ENCODE measurements at places on chromosomes 4 and X.

GRCh38 chr4:33080275-33080674 is 2360.1 kb downstream of the PCDH7 start:
- H3K4me3 ChIP-seq, result no peak overlapping the region
- no peak overlapping the region for H3K27ac ChIP-seq
- no peaks in the 10 kb centered on the region for H3K27me3 ChIP-seq
- no peaks in the 10 kb centered on the region for H3K4me1 ChIP-seq
- no peak for DNase-seq
- no peaks in the 10 kb centered on the region for H3K36me3 ChIP-seq

DNA sequence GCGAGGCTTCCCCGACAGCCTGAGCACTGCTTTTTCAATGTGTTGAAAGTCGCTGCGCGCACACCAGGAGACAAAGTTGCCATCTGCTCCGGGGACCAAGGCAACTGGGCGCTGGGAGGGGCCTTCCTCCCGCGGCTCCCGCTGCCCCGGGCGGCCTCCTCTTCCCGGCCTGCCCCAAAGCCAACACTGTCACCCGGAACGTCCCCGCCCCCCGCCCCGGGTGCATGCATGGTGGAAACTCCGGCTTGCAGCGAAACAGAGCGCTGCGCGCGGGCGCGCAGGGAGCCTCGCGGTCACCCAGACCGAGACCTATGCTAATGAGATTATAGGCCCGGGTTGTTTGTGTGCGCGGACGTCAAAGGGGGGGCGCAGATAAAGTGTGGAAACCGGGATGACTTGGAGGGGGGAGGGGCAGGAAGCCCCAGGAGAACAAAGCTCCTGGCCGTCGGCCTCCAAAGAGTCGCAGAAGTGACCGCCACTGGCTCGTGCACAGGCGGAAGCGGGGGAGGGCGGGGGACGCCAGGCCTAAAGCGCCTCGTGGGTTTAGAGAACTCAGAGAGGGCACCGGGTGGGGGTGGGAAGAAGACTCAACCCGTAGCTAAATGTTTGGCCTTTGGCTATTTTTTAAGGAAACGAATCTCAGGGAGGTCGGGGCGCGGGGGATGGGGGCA is 88.8 kb downstream of the BCOR start:
- no peak for DNase-seq
- no peaks in the 10 kb centered on the region for H3K27me3 ChIP-seq
- H3K4me1 ChIP-seq, result peaks cover 10% of the 10 kb centered on the region
- H3K36me3 ChIP-seq, result no peaks in the 10 kb centered on the region
- no peak overlapping the region for H3K4me3 ChIP-seq
- H3K27ac ChIP-seq, result no peak overlapping the region

DNA sequence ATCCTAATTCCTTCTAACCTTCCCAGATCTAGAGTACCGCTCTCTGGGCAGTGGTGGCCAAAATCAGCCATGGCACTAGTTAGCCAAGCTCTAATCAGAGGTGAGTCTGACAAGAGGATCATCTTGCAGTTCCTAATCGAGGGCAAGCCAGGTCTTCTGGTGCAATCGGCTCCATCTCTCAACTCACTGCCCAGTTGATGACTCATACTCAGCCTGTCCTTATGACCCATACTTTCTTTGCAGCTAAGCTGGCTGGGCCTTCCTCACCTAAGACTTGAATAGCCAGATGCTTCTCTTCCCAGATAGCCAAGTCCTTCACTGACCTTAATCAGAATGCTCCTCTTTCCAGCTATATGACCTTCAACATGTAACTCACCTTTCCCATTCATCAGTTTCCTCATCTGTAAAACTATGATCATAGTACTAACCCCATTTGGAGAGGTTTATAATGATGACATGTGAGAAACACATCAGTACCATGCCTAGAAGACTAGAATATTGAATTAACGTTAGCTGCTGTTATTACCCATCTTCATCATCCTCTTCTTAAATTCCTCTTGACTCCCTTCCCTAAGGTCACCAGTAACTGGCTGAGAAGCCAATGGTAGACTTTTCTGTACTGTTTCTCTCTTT is 57.1 kb downstream of the RELL1 start:
- no peaks in the 10 kb centered on the region for H3K4me1 ChIP-seq
- no peak overlapping the region for H3K4me3 ChIP-seq
- no peak overlapping the region for H3K27ac ChIP-seq
- DNase-seq, result no peak
- H3K36me3 ChIP-seq, result peaks cover 14% of the 10 kb centered on the region

GRCh38 chr4:100511896-100512295 is 5.9 kb downstream of the EMCN start:
- H3K36me3 ChIP-seq, result no peaks in the 10 kb centered on the region
- no peaks in the 10 kb centered on the region for H3K4me1 ChIP-seq
- H3K27ac ChIP-seq, result no peak overlapping the region
- no peaks in the 10 kb centered on the region for H3K27me3 ChIP-seq

DNA sequence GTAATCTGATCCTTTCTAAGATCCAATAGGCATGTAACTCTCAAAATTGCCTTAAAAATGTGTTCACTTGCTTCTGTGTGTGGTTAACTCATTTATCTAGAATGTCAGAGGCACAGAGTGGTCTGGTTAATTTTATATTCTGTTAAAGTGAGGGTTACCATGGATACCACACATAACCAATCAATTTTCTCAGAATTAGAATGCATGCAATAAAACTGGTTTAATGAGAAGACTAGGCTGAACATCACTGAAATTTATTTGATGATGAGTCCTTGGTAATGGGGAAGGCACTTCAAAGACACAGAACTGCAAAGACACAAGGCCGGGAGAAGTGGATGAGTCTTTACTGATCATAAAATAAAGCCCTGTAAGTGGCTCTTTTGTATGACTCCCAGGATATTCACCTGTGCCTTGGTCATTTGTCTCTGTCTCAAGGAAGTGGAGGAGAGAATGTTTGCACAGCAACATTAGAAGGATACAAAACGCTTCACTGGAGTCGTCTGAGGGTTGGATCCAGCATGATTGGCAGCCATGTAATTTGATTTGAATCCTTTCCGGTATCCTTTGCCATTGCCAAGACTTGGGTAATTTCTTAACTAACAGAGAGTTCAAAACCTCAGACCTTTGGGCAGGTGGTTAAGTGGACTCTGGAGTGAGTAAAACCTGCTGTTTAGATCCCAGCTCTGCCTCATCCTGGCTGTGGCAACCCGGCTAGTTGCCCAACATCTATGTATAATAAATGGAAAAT is 94.0 kb upstream of the RBPJ start:
- H3K27me3 ChIP-seq, result no peaks in the 10 kb centered on the region
- H3K36me3 ChIP-seq, result no peaks in the 10 kb centered on the region
- no peak overlapping the region for H3K27ac ChIP-seq
- DNase-seq, result no peak
- no peaks in the 10 kb centered on the region for H3K4me1 ChIP-seq

- H3K4me1 ChIP-seq, result no peaks in the 10 kb centered on the region
- no peak overlapping the region for H3K4me3 ChIP-seq
- DNase-seq, result no peak
- H3K36me3 ChIP-seq, result peaks cover 10% of the 10 kb centered on the region
Observed at GRCh38 chr4:38072578-38072977, 112.4 kb downstream of the PTTG2 start.

- H3K27me3 ChIP-seq, result no peaks in the 10 kb centered on the region
- H3K36me3 ChIP-seq, result no peaks in the 10 kb centered on the region
- DNase-seq, result peak; percentile 60
- H3K4me1 ChIP-seq, result peaks cover 16% of the 10 kb centered on the region
- H3K27ac ChIP-seq, result no peak overlapping the region
Observed at GRCh38 chr4:147799986-147800555, 68.2 kb downstream of the ARHGAP10 start.

- H3K36me3 ChIP-seq, result no peaks in the 10 kb centered on the region
- H3K27me3 ChIP-seq, result no peaks in the 10 kb centered on the region
- H3K27ac ChIP-seq, result no peak overlapping the region
- DNase-seq, result no peak
- H3K4me3 ChIP-seq, result no peak overlapping the region
- no peaks in the 10 kb centered on the region for H3K4me1 ChIP-seq
Observed at GRCh38 chr4:139535871-139536234, 20.2 kb downstream of the SETD7 start.
